ENCODE measurements at places on chromosomes 12 and 14.

GRCh38 chr12:39628836-39629235 lies 9.2 kb upstream of the ABCD2 start:
- no peak for DNase-seq

DNA sequence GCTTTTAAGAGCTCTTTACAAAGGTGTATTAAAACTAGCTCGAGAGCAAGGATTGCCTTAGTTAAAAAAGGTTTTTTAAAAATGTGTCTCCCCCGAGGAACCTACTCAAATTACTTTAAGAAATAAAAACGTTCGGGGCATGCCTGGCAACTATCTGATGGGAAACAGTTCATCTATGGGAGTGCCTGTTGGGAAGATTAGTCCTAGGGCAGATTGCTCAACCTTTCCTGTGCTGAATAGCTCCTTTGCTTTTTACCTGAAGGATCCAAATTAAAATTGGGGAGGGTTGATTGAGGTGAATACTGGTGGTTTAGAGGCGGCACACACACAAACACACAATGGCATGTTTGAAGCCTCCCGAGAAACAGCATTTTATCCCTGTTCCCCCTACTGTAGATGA lies 541.4 kb upstream of the ATP2B1 start:
- no peak for DNase-seq

GRCh38 chr12:81224626-81225025 lies 146.7 kb downstream of the ACSS3 start:
- DNase-seq: no peak

- DNase-seq: no peak
These were observed 13.5 kb downstream of the HSD17B6 start for GRCh38 chr12:56776654-56777053.

- no peak for DNase-seq
These were observed 161.7 kb downstream of the SLC15A4 start for GRCh38 chr12:128662101-128662500.

DNA sequence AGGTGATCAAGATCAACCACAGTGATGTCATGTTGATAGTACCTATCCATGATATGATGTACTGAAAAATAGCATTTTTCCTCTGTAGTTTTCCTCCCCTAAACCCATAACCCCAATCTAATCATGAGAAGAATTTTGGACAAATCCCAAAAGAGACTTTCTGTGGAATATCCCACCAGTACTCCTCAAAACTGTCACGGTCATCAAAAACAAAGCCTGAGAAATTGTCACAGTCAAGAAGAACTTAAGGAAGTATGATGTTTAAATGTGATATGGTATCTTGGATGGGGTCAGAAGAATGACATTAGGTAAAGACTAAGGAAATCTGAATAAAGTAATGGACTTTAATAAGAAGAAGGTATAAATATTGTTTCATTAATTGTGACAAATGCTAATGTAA lies 248.8 kb downstream of the RMST start:
- no peak for DNase-seq

- DNase-seq: no peak
These were observed 46.9 kb downstream of the COCH start for GRCh38 chr14:30921305-30921704.

DNA sequence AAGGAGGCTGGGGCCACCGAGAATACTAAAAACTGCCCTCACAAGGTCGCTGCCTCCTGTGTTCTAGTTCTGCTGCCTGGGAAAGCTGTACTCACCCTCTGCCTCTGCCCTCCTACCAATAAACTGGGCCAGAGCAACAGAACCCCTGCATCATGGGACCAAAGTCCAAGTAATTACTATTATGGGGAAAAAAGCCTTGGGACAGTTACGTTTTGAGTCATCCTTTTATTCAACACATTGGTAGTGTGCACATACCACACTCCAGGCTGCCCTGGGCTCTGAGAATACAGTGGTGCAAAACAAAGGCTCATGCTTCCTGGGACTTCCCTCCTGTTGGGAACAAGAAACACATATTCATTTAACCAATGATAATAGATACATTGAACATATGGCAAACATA lies 49.0 kb downstream of the CACNA1C start:
- DNase-seq: no peak

- no peak for DNase-seq
These were observed 346 bp downstream of the SLC7A8 start for GRCh38 chr14:23183158-23183470.

- DNase-seq: no peak
These were observed 376.5 kb downstream of the C12orf75 start for GRCh38 chr12:105706973-105707334.

- no peak for DNase-seq
These were observed 188.9 kb downstream of the SLC41A2 start for GRCh38 chr12:104769144-104769561.

- DNase-seq: no peak
These were observed 61.3 kb upstream of the RESF1 start for GRCh38 chr12:31897781-31898503.

- no peak for DNase-seq
These were observed 212.6 kb downstream of the PTPRO start for GRCh38 chr12:15534874-15535273.

- DNase-seq: no peak
These were observed 60.5 kb downstream of the DDX51 start for GRCh38 chr12:132083614-132083940.

DNA sequence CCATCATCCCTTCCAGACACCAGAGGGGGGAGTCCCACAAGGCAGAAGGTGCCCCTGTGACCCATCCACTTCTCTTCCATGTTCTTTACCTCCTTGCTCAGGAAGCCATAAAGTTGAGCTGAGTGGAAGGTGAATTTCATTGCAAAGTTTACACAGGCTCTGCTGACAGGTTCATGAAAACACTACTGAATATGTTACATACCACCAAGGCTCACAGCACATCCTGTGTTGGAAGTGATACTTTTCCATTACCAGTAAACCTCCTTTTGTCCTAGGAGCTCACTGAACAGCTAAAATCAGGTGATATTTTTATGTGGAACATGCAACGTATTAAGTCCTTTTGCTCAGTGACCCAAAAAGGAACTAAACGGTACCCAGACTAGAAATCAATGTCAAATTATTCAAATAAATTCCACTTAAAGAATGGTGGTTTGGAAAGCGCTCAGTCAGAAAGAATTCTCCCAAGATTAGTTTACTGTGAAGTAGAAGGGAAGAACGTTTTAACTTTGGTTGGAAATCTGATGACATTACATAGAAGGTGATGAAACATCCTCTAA lies 196.2 kb upstream of the NUDT4 start:
- no peak for DNase-seq

DNA sequence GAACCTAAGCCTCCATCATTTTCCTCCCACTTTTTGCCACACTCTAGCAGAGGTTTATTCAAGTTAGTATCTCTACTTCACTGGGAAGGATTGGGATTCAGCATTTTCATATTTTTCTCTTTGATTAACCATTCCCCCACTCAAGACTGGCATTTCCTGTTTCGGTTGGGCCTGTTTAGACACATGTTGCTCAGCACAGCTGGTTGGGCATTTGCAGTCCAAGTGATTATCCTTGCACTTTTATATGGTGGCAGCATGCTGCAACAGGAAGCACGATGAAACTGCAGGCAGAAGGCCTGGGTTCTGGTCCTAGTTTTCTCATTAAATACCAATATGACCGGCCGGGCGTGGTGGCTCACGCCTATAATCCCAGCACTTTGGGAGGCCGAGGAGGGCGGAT lies 182.9 kb upstream of the GRIN2B start:
- DNase-seq: no peak

DNA sequence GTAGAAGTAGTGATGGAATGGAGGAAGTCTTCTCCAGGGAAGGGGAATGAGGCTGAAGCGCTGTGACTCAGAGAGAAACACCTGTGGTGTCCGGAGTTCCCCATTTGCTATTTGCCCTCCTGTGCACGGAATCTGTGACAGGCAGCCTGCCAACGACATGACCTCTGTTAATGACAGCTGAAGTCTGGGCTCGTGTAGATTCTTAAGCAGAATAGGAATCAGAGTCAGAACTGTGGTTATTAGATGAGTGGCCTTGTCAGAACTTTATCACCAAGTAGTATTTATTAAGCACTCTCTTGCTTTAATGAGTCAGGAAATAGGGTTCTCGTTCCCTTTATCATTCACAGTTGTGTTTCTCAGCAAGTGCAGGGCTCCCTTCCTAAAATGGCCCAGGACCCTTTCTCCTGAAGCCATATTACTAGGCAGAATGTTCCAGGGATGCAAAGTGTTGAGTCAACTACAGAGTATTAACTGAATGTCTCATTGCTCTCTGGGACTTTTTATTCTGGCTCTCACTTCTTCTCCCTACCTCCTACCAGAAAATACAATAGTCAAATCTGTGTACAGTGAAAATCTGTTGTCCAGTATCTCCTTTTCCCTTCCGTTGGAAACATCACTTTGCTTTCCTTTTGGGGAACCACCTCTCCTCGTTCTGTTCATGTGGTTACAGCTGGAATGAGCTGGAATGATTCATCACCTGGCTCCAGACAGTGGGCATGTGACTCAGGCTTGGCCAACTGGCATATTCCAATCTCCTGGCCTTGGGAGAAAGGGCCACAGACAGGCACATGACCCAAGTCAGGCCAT lies 77.8 kb upstream of the MAX start:
- DNase-seq: no peak

DNA sequence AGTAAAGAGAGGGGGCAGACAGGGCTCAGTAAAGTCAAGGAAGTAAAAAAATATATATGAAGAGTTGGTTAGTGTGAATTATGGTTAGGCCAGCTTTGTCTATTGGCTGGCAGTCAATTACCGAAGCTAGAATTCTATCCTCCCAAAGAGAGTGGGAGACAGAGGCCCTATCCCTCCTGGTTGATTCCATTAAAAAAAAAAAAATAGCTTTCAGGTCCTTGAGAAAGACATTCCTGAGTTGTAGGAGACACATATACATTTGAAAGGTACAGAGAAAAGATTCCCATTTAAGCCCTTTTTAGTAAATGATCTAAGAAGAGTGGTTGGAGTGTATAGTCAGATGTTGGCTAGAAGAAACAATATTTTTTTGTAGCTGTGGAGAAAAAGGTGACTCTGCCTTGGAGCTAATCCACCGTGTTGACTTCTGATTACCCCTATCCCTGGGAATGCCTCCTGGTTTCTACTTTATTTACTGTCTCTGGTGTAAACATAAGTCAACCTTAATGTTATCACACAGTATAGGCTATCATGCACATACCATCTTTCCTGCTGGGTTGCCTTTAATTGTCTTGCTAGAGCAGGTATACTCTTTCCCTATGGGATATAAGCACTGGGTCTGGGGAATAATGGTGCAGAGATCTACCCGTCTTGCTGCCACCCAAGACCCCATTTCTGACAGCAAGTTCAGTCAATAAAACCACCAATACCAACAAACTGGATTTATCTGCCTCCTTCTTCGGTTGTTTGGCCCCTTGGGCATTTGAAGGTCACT lies 859.9 kb upstream of the ATXN7L3B start:
- DNase-seq: no peak

GRCh38 chr12:46779063-46779462 lies 46.7 kb downstream of the SLC38A4 start:
- no peak for DNase-seq

DNA sequence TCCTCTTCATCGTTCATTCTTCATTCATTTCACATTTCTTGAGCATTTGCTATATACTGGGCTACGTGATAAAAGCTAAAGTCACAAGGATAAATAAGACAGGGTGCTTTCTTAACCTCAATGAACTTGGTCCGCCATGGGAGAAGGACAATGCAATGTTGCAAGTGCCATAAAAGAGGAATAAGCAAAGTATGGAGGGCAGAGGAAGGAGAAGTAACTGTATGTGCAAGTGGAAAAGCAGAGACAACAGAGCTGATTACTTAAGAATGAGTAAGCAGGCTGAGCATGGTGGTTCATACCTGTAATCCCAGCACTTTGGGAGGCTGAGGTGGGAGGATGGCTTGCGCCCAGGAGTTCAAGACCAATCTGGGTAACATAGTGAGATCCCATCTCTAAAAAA lies 14.4 kb downstream of the AREL1 start:
- DNase-seq: no peak

DNA sequence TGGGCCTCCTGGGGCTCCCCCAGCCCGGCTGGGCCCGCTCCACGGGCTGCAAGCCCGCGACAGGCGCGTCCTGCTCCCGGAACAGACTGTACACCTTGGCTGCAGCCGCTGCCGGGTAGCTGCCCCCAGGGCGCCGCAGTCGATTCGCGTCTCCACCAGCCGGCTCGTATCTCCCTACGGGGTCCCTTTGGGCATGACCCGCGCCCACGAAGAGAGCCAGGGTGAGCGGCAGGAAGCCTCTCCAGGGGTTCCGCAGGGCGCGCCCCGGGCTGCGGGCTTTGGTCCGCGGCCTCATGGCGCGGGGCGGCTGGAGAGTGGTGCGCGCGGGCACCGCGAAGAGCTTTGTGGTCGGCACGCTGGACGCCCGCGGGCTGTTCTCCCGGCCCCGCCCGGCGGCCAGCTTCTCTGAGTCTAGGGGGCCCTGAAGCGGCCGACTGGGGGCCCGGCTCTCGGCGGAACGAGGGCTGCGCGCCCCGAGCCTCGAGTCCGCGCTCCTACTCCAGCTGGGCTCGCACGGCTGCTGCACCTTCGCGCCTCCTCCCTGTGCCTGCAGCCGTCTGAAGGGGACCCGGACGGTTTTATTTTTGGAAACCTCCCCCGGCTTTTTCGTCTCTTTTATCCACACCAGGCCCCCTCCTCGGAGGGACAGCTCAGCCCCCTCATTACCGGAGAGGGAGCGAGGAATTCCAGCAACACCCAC lies at the start of gene LTBP2:
Gene LTBP2, minus strand, starts transcription at position 588 of the 700 bp plus-strand sequence. Its CDS starts 293 bp downstream, at position 295.
- no peak for DNase-seq

GRCh38 chr12:92335831-92336230 lies 190.2 kb upstream of the BTG1 start:
- DNase-seq: no peak

GRCh38 chr12:94561943-94562411 lies 88.4 kb downstream of the TMCC3 start:
- DNase-seq: no peak

GRCh38 chr14:31692376-31692781 lies 131.2 kb downstream of the NUBPL start:
- no peak for DNase-seq

- no peak for DNase-seq
These were observed 104.8 kb downstream of the UNC79 start for GRCh38 chr14:93535537-93535936.

- DNase-seq: no peak
These were observed 493.4 kb upstream of the TMEM132C start for GRCh38 chr12:127773520-127773919.

GRCh38 chr12:27332714-27333402 lies at the start of gene BMAL2:
TSS of gene BMAL2 (plus strand) at chr12:27332836. CDS start at chr12:27333073, 237 bp downstream.
- DNase-seq: no peak

- DNase-seq: no peak
These were observed 55.9 kb downstream of the FERMT2 start for GRCh38 chr14:52895000-52895399.
